ENCODE measurements at places on chromosomes 2 and 18.

DNA sequence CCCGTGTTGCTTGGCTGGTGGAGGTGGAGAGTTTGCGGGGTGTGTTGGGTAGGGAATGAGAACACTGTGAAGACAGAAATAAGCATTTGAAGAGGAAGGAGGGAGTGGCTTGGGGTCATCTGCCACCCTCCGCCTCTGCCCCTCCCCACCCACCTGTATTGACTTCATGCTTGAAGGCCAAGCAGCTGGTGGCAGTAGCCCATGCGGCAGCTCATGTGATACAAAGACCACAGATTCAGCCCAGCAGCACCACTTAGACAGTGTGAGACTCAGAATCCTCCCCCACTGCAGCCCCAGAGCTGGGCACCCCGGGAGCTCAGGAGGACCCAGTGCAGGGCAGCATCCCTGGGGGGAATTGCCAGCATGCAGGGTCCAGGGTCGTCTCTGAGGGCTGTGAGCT, 15.4 kb downstream of the NPPC start:
- DNase-seq = no peak

- DNase-seq = peak; percentile 10
These were observed 31.9 kb downstream of the SNORC start for GRCh38 chr2:232901736-232902578.

DNA sequence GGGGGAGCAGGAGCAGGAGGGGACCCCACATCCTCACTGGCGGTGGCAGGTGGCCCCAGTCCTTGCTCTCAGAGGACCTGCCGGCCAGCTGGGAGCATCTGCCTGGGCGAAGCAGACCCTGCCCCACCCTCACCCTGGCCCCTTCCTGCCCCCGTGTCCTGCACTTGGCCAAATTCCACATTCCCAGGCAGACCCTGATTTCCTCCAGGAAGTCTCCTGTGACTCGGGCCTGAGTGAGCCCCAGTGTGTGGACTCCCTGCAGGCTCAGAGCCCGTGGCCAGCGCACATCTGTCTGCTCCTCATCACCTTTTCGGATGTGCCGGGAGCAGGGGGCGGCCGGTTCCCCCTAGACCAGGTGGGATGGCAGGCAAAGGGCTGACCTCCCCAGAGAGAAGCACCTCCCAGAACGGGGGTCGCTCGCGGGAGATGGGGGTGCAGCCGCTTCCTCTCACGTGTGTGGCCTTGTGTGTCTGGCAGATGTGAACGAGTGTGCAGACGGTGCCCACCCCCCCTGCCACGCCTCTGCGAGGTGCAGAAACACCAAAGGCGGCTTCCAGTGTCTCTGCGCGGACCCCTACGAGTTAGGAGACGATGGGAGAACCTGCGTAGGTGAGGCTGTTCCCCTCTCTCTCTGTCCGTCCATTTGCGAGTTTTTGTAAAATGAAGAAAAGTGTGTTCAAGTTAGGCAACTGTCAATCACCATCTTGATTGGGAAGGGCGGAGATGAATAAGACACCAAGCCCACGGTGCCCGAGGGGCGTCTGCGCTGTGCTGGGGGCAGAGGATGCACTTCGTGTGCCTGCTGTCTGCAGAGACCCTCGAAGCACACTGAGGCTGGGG, 90.4 kb downstream of the TPO start:
- no peak for DNase-seq

DNA sequence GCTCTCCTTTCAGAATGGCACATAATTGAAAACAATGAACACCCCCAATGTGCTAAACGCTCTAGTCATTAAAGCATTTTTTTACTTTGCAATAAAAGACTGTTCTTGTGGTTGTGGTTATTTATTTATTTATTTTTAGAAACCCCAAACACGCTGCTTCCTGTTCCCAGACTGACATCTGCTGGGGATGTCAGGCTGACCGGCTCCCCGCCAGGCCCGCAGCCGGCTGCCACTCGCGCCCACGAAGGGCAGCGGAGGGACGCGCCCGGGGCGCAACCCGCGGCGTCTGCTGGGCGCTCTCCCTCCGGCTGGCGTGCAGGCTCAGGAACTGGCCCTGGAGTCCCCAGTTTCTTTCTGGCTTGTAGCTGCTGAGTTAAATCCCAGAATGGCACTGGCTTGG, 83.1 kb upstream of the SP3 start:
- no peak for DNase-seq

- DNase-seq = no peak
These were observed 243.1 kb upstream of the SETBP1 start for GRCh38 chr18:44437603-44438002.

DNA sequence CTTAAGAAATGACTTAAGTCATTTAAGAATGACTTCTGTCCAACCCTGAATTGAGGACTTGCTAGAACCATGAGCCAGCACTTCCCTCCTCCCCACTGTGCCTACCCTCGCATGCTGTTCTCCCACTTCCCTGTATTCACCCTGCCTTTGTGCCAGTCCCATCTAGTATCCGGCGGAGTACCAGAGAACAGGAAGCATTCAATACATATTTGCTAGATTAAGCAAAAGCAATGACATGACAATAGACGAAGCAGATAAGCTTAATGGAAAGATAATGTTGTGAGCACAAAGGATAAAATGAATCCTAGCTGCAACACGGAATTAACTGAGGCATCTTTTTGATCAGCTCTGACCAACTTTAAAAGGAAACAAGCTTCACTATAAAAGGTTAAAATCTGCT, 328.5 kb downstream of the TDRD15 start:
- no peak for DNase-seq

GRCh38 chr2:9692456-9693195, 61.8 kb upstream of the YWHAQ start:
- DNase-seq = no peak

GRCh38 chr2:32572737-32573136, 55.1 kb upstream of the TTC27 start:
- no peak for DNase-seq

GRCh38 chr18:80179857-80180558, 67.3 kb downstream of the PARD6G start:
- DNase-seq = no peak

DNA sequence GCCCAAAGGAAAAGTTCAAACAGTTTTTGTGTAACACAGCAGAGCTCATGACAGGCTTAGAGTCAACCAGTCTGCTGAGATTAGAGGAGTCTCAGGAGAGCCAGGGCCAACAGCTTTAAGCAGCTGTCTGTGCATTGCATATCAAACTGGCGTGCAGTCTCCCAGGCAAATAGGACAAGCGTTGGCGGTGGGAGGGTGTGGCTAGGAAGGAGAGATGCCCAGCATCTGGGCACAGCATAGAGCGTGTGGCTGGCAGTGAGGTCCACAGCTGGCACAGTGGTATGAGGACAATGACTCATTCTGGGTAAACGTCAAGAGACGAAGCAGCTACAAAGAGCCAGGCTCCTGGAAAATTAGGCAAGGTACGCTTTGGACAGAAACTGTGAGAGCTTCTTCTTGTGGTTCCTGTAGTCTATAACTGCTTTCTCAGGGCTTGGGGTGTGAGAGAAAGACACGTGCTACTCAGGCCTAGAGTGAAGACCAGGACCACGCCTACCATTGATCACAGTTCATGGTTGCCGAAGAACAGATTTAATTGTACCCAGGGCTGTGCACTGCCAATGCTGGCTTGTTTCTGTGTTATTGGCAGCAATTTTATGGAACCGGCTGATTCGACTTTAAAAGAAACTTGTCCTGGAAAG, 14.8 kb downstream of the ZAP70 start:
- DNase-seq = no peak

DNA sequence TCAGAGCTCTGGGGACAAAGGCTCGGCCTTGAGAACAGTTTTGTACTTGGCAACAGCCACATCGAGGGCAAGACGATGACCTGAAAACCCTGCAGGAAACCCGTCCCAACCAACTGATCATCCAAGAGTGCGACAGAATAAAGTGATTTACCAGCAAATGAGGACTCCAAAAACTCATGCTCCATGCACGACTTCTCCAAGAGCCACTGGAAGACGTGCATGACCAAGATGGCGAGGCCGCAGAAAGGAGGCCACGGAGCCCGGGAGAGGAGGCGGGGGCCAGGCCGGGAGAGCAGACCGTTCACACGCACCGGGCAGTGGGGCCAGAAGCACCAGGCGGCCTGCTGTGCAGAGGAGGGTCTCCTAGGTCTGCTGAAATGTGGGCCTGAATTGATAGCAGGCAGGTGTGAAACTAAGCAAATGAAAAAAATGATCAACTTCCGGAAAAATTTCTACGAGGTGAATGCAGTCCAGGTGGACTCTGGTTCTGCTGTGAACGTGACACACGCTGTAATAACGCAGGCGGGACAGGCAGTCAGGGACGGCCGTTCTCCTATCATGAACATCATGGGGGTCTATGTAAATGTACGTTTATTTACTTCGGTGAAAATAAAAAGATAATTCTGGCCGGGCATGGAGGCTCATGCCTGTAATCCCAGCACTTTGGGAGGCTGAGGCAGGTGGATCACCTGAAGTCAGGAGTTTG, 252.2 kb downstream of the HDAC4 start:
- DNase-seq = no peak

DNA sequence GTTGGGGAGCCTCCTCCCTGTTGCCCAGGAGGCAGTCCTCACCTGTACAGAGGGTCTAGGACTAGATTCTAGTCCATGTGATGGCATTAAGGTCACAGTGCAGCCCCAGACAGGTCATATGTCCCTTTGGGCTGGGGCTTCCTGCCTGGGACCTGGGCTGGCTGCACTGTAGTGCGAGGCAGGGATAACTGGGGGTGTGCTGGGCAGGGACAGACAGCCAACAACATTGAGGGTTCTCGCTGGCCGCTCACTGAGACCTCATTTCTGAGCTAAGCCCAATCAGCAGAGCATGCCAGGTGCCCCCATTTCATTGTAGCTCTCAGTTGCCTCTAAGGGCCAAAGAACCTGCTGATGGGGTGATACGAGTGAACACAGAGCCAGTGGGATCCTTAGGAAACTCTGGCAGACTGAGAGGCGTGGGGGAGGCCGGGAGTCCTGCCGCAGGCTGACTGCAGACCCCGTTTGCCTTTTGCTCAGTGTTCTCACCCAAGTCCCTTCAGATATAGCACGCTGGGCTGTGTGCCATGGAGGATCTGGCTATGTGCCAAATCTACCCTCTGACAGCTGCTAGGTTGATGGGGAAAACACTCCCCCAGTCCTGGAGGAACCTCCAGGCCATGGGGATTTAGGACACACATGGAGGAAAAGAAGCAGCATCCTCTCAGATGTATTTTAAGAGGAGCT, 51.9 kb downstream of the DYSF start:
- DNase-seq = no peak

GRCh38 chr18:54043484-54044251, 180.8 kb downstream of the MBD2 start:
- DNase-seq = no peak

- DNase-seq = no peak
These were observed 21.0 kb upstream of the CNNM3 start for GRCh38 chr2:96795076-96795475.

GRCh38 chr2:156379071-156379470, 46.5 kb upstream of the NR4A2 start:
- no peak for DNase-seq

DNA sequence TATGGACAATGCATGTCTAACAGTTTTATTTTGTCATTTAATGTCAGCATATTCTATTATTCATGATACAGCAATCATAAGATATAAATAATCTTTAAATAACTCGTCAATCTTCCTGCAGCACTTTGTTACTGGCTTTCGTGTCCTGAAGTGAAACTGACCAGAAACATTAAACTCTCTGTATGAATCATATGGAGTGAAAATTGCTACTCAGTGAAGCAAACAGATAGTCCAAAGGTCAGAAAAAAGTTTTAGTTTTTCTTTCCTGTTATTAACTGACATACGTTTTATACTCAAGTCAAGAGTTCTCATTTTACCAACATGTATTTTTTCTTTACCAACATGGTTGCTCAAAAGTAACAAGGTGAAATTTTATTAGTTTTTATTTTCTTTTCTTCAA, 106.8 kb upstream of the GALNT5 start:
- DNase-seq = no peak

GRCh38 chr18:44584900-44585299, 95.8 kb upstream of the SETBP1 start:
- DNase-seq = no peak

- no peak for DNase-seq
These were observed 708.9 kb downstream of the RNF144A start for GRCh38 chr2:7626139-7626537.

GRCh38 chr2:216372761-216373291, 543 bp upstream of the MARCHF4 start:
- DNase-seq = no peak

DNA sequence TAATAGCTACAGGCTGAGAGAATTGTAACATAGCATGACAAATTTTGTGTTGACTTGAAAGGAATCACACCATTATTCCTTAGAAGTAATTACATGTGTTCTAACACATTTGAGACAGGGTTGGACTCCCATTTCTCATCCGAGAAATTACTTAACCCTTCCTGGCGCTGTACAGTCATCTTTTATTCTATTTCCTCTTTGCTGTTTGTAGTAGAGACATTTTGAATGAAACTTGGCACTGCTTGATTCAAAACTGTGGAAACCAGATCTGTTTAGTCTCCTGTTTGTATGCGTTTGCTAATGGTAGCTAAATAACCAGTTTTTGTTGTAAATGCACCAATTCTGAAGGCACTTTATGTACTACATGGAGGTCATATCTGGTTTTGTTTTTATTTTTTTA, 231.9 kb downstream of the ALPK2 start:
- no peak for DNase-seq

DNA sequence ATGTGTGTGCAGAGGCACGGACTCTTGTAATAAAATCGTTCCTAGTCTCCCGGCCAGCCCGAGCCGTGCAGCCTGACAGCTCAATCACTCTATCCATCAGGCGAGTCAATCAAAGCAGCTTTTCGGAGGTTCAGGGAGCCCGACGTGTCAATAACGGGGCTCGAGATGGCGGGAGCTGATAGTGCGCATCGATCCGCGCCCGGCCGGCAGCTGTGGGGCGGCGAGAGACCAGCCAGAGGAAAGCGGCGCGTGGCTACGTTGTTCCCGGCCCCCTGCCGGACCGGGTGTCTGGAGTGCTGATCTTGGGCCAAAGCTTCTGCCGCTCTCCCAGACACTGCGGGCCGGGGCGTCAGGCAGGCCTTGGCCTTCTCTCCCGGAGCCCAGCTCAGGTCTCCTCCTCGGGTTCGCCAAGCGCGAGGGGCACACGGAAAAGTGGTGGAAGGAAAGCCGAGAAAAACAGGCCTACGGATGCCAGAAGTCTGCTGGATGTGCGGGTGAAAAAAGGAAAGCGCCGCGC, 2.4 kb downstream of the EN1 start:
- DNase-seq = no peak

DNA sequence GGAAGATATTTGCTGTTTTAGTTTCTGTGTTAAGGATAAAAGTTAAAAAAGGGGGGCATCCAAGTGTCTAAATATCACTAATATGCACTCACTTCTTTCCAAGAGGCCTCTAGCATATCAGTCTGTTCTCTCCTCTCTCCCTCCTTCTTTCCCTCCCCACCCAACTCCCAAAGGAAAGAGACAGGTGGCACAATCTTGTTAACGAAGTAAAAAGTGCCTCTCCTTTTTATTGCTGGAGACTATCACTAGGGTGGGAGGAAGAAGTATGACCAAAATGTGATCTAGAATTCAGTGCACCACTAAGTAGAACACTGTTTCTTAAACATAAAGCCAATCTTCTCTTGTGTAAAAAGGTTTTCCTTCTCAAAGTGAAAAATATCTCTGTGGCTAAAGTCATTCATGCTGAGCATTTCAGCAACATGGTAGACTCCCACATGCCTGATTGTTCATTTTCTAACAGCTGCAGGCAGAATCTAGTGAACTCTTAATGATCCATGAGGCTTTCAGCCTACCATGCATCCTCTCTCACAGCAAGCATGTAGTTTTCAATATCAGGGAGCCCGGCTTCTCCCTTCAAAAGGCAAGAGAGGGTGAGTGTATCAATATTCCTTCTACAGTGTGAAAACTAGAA, 39.5 kb downstream of the RNU4ATAC start:
- no peak for DNase-seq
